ENCODE measurements at places on chromosomes 11 and 22. TPM values are rescaled to one million over a fixed set of nuclear protein-coding genes. Genes with fewer than 3 reads are reported as not detected.

DNA sequence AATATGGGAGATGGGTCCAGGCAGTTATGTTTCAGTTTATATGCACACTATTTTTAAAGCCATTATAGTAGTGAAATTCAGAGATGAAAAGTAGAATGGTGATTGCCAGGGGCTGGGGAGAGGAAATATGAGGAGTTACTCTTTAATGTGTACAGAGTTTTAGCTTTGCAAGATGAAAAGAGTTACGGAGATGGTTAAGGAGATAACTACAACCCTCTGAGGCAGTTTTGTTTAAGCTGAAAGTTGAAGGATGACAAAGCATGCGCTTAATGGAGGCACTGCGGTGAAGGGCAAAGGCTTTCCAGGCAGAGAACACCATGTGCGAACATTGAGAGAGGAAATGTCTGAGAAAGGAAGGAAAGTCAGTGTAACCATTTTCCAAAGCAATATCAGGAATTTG, 18.2 kb upstream of the BMAL1 start:
- DNase-seq: no peak

DNA sequence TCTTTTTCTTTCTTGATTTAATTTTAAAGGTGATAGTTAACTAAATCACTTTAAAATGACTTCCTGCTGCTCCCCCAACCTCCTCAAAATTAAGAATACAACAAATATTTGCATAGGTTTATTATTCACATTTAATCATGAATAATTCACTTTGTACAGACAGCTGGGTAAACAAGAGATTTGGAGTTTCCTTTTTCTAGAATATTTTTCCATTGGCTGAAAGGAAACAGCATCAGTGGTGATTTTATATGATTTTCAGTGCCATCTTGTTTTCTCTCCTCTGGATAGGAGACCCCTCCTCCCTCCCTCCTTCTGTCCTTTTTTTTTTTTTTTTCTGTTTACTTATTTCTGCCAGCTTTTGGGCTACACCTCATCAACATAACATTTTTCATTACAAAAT, 60.5 kb downstream of the LIF start:
- no peak for DNase-seq

Gene XKR3
- total RNA-seq: 0.17 TPM

Gene MYO7A
- total RNA-seq: not detected

Gene FOSL1
- total RNA-seq: 29.0 TPM

Gene RFPL3
- not detected for total RNA-seq

Gene STIP1
- 565 TPM for total RNA-seq
